ENCODE measurements at places on chromosomes 2 and 18.

DNA sequence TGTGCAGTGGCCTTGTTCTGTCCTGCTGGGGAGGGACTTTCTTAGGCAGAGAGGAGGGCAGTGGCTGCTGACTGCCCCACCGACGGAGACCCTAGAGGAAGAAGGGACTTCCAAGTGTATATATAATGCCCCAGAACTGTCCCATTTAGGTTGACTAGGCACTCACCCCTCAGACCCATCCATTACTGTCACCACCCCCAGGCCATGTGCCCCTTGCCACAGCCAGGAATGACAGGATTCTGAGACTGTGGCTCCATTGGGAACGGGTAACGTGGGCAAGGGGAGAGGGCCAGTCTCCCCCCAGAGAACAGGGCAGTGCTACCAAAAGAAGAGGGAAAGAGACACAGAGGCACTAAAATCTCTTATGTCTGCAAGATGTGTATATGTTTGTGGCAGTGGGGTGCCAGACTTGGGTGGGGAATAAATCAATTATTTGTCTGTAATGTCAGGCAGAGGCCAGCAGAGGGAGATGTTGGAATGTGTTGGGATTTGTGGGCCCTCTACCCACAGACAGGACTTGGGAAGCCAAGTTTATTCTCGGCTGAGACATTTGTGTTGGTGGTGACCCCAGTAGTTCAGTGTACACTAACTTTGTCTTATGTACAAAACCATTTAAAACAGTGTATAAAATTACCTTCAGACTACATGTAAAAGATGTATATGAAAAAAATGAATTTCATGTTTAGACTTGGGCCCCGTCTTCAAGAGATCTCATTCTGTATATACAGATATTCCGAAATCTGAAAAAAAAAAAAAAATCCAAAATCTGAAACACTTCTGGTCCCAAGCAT, 24.0 kb upstream of the TMEM37 start:
- no peak for DNase-seq

DNA sequence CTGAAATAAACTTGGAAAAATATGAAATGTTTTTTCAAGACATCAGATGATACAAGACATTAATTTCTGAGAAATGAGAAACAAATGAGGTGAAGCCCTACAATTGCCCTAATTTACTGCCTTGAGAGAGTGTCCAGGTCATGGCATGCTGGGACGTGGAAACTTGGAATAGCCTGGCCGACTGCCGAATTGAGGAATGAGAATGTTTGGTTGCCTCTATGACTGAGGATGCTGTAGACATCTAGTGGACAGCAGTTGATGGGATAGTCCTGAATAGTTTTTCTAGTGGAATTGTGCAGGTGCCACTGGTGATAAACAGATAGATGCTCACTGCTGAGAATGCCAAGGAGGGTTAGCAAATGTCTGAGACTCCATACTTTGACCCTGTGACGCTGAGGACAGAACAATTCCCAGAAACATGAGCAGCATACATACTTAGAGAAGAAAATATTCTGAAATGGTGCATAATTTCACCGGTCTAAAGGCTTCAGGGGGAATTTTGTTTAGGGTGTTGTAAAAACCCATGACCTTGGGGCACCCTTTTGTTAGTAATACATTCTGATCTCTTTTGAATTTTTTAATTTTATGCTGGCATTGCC, 56.5 kb upstream of the CWC22 start:
- no peak for DNase-seq

DNA sequence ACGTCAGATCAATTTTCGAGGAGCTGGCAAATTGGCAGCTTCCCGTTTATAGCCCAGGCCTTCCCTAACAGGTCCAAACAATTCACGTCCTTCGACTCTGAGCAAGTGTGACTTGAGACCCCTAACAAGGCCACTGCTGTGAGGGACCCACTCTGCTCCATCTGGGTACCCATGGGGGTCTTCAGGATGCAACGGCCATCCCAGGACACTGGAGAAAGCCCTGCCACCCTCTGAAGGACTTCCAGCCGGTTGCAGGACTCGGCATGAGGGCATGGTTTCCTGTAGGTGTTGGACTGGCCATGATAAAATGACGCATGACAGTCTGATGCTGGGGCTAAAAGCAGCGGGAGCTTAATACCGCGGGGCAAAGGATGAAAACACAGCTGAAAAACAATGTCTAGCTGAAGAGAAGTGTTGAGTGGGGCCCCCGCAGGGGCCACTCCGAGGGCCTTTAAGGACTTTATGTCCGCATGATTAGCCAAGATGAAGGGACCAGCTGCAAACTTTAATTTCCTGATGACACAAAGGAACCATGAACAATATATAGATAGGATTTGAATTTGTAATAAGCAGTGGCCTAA, 113.3 kb upstream of the ZNF521 start:
- no peak for DNase-seq

DNA sequence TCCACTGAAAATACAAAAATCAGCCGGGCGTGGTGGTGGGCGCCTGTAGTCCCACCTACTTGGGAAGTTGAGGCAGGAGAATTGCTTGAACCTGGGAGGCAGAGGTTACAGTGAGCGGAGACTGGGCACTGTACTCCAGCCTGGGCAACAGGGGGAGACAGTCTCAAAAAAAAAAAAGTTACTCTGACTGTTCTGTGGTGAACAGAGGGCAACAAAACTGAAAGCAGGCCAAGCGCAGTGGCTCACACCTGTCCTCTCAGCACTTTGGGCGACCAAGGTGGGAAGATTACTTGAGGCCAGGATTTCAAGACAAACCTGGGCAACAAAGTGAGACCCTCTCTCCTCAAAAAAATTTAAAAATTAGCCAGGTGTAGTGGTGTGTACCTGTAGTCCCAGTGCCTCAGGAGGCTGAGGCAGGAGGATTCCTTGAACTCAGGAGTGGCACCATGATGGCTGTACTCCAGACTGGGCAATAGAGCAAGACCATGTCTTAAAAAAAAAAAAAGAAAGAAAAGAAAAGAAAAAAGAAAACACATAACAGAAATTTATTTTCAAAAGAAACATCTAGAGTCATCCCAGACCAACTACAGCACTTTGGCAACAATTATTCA, 13.6 kb upstream of the RTN4 start:
- no peak for DNase-seq

GRCh38 chr2:111667542-111668273, 216.3 kb downstream of the ANAPC1 start:
- DNase-seq: no peak

- no peak for DNase-seq
Measured at GRCh38 chr2:7661502-7661901, 744.3 kb downstream of the RNF144A start.

DNA sequence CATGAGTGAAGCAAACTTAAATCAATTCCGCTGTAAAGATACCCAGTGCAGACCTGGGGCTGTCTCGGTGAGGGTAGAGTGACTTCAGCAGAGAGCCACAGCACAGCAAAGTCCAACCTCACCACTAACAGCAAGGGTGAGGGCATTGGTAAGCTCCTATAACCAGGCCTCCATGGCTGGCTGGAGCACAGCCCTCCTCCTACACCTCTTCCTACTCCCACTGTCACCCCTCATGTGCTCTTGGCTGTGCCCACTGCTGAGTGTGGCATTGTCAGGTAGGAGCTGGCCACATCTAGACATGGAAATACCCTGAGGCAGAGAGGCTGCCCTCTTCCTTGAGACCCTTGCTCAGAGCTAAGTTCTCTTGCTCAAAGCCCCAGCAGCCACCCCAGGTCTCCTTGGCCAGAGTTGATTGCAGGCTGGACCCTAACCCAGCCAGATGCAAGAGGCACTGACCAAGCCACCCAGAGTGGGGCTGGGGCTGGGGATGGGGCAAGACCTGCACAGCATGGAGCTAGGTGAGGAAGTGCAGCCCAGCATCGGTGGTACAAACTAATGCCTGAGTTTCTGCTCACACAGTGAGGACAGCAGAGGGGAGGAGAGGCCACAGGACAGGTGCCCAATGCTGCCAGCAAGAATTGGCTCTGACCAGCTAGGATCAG, 77.6 kb upstream of the RAB6C start:
- no peak for DNase-seq

- no peak for DNase-seq
Measured at GRCh38 chr2:181371782-181372645, 85.2 kb upstream of the ITGA4 start.

- no peak for DNase-seq
Measured at GRCh38 chr18:27114842-27115241, 70.3 kb downstream of the CHST9 start.

DNA sequence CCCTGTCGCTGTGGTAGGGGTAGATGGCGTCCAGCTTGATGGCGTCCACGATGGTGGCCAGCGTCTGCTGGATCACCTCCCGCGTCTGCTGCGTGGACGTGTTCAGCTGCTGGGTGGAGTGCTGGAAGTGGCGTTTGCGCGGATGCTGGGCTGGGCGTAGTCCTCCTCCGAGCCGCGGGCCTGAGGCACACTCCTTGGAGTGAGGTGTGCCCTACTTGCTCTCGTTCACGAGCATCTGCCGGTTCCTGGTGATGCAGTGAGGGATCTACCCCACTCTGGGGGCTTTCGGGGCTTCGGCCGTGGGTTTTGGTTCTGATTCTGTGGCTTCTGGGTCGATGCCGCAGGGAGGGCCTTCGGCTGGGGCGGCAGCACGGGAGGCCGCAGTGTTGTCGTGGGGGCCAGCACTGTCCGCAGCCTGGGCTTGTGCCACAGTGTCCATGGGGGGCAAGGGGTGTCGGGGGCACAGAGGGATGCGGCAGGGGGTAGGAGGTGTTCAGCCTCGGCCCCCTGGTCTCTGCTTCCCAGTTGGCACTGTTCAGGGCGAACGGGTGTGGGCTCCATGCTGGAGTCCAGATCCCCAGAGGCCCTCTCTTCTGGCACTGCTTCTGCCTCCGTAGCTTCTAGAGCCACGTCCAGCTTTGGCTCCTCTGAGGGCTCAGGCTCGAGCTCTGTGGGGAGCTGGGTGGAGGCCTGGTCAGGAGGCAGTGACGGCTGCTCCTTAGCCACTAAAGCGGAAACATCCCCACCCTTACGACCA, 890.6 kb upstream of the LRRTM1 start:
- no peak for DNase-seq

DNA sequence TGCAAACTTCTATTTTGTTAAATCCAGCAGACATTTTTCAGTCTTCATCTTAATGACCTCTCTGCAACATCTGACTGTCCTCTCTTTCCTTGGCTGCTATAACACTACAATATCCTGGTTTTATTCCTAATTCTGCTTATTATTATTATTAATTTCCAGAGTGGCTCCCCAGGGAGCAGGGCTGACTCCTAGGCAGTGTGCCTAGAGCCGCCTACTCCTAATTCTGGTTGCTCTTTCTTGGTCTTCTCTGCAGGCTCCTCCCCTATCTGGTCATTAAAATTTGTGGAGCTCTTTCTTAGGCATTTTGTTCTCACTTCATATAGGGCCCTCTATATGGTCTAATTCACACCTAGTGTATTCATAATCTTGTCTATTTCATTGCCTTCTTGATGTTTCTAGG, 10.8 kb downstream of the LOXL3 start:
- DNase-seq: no peak

DNA sequence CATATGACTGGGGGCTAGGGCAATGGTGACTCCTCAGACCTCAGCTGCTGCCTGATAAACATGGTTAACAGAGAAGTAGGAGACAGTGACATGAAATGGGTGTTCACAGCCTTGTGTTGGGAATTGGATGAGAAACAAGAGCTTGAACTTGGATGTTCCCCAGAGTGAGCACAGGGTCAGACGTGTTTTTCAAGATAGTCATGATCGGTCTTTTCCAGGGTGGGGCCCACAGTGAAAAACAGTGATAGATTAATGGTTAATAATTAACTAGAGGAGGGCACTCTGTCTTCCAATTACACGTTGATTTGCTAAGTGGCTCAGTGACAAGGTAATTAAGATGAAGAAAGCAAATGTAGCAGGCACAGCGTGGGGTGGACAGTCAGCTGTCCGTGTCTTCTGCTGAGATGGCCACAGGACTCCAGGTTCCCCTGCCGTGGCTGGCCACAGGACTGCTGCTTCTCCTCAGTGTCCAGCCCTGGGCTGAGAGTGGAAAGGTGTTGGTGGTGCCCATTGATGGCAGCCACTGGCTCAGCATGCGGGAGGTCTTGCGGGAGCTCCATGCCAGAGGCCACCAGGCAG, at the start of gene UGT1A3:
UGT1A3 (plus strand) TSS at position 320 of the 579 bp plus-strand sequence; CDS start at position 405, 85 bp downstream.
- no peak for DNase-seq

- no peak for DNase-seq
Measured at GRCh38 chr18:66136039-66136438, 385.2 kb downstream of the CDH7 start.

DNA sequence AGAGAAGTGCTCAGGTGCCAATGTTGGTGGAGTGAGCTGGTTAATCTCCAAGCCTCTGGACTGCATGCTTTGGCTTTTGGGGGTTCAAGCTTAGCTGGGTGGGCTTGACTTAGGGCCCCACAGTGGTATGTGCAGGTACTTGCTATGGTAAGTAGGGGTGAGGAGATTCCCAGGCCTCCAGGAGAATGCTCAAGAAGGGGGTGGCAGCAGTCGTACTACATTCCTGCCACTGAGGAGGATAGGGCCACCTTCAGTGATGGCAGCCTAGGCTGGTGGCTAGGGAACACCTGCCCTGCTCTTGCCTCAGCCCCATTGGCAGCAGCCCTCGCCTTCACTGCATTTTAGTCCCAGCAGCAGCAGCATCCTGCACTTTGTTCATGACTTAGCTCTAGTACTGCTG, 55.6 kb upstream of the MYL1 start:
- DNase-seq: no peak

DNA sequence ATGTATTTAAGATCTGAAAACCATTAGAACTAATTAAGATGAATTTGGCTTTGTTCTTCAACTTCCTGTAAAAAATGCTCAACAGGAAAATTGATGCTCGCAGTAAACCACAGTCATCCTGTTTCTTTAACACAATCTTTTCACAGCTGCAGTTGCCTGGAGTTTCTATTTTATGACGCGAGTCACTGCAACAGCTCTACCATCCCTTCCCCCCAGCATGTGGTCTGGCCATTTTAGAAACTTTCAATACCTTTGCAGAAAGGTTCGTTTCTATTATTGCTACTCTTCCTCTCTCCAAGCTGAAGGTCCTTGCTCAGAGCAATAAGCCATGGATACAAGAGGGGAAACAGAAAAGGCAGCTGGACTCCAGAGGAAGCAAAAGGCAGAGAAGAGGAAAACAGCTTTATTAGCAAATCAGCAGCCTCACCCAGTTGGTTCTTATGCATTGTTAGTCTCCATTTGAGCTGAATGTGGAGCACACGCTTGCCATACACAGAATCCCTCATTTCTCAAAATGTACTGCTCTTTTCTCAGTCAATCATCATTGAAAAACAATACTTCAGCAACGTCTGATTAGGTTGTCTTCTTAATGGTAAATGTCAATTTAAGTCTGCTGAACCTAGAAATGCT, 3.9 kb downstream of the WIPF1 start:
- peak; percentile 33 for DNase-seq

DNA sequence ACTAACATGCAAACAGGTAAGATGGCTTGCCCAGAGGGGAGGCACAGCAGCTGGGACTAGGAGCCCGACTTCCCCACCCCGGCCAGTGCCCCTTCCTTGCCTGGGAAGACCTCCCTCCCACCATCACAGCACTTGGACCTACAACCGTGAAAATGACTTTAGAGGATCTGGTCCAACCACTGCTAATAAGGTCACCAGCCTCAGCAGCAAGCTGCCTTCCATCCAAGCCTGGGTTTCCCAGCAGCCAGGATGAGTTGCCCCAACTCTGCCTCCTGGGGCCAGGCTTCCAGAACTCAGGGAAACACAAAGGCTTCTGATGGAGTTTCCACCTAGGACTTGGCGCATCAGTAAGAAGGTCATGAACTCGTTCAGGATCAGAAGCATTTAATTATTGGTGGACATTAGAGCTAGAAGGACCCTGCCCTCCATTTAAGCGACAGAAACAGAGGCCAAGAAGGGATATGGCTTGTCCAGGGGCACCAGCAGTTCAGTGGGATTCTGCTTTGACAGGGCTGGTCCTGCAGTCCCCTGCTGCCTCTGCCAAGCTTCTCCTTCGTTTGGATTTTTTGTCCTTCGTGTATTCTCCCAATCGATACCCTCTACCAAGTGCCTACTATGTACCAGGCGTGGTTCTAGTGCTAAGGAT, 403.0 kb upstream of the ID2 start:
- no peak for DNase-seq

All from activated CD4-positive, alpha-beta T cell treated with anti-CD3 and anti-CD28 coated beads for 1 hour (primary cell).